ENCODE measurements at places on chromosomes 2 and 18. TPM values are rescaled to one million over a fixed set of nuclear protein-coding genes. Genes with fewer than 3 reads are reported as not detected.

REG1B gene
- not detected for total RNA-seq

- no peak for DNase-seq
Observed at GRCh38 chr2:22449696-22450095, 935.3 kb upstream of the KLHL29 start.

GRCh38 chr2:214550786-214551185 lies 139.9 kb downstream of the VWC2L start:
- DNase-seq = no peak

DNA sequence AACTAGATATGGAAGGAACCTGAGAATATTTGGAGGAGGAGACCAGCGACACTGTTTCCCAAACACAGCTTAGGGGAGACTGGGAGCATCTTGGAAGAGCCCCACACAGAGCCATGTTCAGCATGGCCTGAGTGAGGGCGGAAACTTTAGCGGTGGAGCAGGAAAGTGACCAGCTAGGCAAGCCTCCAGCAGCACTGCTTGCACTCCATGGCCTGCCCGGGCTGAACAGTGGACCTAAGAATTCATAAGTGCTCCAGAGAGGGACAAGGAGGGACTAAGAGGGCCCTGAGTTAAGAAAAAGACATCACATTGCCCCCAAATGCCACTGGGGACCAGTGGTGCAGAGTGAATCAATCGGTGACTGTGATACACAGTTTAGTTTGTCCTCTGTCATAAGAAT lies 566.4 kb downstream of the TNS1 start:
- no peak for DNase-seq

- no peak for DNase-seq
Observed at GRCh38 chr2:179106676-179107428, 56.9 kb upstream of the CCDC141 start.

DNA sequence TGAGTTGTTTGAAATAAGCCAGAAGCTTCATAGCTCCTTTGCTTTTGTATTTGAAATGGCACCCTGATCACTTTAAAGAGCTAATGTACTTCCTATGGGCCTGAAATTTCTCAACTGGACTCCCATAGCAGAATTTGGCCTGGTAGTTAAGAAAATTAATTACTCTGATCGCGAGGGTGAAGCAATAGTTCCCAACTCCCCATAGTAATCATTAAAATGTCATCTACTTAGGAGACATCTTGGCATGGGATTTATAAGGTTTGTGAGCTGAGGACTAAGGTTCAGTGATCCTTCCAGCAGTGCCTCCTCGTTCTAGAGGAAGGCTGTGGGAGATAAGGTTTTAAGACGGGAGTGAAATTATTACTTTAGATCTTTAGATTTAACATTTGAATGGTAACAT lies 581.0 kb downstream of the ARHGAP15 start:
- DNase-seq = no peak

Data from neural crest cell (in vitro differentiated cells).